ENCODE measurements at places on chromosomes 7 and 10.

- no peak for DNase-seq
Measured at GRCh38 chr10:3803927-3804741, 19.1 kb upstream of the KLF6 start.

- no peak for DNase-seq
Measured at GRCh38 chr7:26663874-26664273, 200.5 kb downstream of the SKAP2 start.

- no peak for DNase-seq
Measured at GRCh38 chr7:47952224-47952623, 4.0 kb upstream of the PKD1L1 start.

GRCh38 chr7:117010375-117011133 is 57.3 kb downstream of the ST7 start:
- no peak for DNase-seq

DNA sequence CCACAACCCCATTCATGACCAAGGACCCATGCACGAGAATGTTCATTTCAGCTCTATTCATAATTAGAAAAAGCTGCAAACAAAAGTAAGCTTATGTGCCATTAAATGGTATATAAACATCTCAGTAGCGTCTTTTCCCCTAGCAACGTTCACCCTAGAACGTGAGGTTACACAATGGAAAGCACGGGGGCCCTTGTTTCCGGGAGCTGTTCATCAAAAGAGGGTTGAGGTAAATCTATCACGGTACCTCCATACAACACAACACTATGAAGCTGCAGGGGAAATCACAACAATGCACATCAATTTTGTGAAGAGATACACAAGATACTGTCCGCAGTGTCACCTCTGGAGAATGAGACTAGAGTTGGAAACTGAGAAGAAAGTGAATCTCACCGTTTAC is 80.9 kb upstream of the DDC start:
- DNase-seq = no peak

DNA sequence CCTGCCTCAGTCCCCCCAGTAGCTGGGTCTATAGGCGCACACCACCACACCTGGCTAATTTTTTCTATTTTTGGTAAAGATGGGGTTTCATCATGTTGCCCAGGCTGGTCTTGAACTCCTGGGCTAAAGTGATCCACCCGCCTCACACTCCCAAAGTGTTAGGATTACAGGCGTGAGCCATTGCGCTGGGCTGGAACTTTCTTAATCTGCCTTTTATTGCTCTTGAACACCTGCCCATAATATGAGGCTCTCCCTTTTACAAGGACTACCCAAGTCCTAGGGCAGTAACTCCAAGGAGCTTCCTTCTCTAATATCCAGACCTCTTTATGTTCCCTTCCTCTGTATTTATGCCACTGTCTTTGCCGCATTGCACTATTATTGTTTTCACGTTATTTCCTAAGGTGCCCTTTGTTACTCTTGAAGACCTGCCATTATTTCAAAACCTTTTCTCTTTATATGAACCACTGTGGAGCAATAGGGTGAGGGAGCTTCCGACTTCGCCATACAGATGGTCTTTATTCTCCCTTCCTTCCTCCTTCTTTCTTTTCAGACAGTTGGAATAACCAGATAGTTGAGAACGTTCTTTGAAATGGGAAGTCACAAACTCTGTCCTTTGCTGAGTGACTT is 36.3 kb upstream of the TCF7L2 start:
- DNase-seq = no peak

DNA sequence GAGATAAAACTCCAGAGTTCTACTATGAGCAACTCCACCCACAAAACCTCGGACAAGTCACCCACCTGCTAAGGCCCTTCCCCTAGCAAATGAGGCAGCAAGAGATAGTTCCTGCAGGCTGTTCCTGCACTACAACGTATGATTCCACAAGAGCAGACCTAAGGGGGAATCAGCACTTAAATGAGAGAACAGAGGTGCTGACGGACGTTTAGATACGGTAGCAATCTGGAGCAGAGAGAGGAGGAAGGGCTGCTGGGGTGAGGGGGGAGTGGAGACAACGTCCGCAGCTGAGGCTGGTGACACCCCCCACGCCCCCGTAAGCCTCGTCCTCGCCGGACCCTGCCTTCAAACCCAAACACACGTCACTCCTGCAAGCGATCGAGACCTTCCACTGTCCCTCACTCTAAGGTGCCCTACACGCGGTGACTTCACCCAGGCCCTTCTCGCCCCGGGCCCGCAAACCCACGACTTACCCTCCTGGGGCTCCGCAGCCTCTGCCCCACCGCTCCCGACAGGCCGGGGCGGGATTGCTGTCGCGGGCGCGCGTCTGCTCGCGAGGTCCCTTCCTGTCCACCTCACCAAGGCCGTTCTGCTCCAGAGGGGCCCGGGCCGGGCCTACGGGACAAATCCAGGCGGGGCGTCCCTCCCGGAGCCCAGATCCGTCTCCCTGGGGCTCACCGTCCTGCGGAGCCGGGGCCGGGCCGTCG is 635 bp downstream of the ZNF12 start:
- no peak for DNase-seq

DNA sequence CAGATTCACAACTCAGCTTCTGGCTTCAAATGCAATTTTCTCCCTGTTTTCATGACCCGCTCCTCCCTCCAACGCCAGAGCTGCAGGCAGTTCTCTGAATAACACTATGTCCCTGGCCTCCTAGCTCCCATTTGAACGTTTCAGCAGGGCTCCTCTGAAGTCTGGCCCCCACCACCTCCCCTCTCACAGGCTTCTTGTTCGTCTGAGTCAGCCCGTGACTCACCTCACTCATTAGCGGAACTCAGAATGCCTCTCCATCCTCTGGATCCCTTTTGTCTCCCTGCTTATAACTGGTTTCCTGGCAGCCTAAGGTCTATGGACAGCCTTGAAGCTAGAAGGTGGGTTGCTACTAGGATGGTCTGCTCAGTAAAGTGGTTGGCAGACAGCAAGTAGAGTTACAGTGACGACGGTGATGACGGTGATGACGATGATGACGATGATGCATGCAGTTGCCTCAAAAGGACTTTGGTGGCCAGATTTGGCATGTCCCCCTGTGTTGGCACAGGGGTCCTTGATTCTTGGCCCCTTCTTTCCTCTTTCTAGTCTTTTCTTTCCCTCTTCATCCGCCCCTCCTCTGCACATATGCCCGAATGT is 83.3 kb upstream of the MKLN1 start:
- DNase-seq = no peak

GRCh38 chr10:17835688-17836087 is 26.5 kb downstream of the MRC1 start:
- DNase-seq = no peak

DNA sequence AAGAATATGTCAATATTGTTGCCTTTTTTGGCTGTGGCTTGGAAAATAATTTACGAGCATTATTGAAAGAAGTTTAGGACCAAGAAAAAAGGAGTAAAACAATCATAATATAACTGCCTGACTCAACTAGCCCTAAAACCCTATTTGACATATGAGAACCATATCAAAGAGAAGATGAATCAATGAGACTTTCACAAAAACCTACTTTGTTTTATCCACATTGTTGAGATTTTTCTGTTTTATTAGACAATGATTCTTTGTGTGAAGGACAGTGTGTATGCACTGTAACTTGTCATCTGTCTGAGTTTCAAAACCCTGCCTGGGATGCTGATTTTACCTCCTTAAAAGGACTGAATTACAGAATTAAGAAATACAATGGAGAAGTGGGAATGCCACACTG is 19.0 kb downstream of the SOSTDC1 start:
- DNase-seq = no peak

DNA sequence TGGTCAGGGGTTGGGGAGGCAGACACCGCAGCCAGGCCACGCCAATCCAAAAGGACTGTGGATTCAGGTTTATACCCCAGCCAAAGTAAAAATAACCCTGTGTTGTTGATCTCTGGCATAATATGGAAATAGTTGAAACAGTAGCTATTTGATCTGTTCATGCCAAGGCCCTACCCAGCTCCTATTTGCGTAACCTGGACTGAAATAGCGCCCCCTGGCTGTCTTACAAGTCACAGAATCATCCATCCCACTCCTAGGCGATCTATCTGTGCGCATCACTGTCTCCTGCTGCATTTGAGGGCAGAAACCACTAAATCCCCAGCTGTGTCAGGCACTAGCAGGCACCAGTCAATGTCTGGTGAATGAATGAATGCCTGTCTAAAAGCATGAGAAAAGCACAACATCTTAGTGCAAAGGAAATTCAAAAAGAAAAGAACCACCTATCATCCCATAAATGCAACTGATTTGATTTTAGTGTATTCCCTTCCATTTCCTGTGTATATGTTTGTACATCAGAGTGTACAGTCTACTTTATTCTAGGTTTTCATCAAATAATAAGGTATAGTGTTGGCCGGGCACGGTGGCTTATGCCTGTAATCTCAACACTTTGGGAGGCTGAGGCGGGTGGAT is 160.0 kb downstream of the SLIT1 start:
- DNase-seq = no peak

DNA sequence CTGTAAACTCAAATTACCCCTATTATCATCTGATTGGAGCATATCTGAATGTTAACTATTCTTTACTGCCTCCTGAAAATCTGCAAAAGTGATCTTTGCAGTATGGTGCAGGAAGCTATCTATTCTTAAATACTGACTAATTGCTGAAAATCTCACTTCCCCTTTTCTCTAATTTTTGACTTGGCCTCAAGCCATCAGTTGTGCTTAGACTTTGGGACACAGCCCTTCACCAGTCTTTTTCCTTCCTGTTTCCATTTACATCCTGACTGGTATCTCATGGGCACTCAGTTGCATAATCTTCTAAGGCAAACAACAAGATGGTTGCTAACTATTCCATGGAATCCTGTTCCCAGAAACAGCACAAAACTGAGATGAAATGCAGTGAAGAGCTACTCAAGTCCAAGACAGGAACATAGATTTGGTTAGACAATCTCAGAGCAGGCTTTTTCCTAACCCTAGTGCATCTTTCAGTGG is 228.5 kb downstream of the SORCS1 start:
- no peak for DNase-seq

DNA sequence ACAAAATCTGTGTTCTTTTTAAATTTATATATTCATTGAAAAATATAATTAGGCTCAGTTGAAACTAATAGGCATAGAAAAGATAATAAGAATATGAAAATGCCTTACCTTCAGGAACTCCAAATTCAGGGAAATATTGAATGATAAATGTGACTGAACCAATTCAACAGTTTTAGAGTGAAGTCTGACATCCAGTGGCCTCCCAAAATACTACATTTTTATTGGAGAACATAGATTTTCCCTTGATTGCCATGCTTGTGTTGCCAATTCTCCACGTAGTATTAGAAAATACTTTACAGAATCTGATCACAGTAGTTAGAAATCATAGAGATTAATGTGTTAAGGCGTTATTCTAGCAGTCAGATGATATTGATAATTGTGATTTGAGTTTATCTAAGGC is 1246.7 kb downstream of the GATA3 start:
- no peak for DNase-seq

- no peak for DNase-seq
Measured at GRCh38 chr7:155090684-155091083, 20.6 kb downstream of the HTR5A start.

DNA sequence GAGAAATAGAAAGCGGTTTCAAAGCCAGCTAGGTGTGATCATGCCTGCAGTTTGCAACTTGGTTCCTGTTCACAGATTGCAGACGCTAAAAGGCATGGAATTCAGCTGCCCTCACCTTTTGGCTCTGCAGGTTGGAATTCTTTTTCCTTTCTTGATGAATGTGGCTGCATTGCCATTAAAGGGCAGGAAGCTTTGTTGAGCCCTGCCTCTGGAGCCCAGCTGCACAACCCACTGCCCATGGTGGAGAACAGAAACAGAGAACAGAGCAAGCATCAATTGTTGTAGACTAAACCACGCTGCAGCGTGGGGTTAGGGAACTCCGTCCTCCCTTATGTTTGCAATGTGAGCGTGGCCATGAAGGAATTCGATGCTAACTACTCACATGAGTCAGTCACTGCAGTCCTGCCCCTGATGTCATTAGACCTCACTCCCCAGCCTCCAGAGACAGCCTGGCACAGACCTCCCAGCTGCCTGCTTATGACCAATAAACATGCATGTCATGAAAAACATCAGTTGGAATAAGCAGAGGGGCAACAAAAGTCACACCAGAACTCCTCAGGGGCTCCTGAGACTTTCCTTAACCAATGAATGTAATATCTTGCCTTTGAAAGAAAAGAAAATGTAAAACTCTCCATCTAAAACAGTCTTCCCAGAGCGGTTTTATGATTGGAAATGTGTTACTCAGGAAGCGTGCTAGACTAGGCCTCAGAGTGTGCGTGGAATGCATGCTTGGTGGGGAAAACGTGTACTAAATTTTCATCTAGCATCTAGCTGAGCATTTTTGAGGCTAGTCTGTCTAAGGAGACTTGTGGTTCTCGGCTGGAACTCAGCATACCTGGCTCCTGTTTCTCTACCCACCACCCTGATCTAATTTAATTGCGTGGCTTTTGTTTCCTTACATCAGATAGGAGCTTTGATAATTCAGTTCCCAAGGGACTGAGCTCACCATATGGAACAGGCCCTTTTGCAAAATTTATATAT is 232.2 kb downstream of the KIAA1217 start:
- no peak for DNase-seq

DNA sequence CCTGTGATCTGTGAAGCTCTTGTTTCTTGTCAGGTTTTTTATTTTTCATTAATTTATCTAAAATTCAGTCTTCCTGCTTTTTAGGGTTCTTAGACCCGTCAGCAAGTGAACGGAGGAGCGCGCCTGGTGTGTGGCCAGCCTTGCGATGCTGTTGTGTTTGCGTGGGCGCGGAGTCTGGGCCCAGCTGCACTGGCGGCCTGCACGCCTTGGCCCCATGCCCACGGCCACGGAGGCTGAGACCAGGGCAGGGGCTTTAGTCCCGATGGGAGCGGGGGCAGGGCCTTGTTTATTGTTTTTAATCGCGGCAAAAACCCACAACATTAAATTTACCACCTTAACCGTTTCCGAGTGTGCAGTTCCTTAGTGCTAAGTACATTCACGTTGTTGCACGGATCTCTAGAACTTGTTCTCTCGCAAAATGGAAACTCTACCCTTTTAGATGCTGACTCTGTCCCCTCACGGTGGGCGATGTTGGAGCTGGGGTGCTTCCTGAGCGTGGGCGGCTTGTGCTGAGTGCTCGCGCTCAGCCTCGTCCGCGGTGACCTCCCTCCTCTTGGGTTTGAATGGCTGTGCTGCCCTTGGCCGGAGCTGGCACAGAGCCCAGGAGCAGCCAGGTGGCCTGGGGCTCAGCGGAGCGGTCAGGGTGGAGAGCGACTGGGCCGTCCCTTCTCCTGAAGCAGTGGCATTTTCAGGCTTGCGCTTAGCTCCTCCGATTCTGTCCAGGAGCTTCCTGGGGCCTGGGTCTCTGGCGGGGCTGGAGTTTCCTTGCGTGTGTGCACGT is 69.1 kb downstream of the INPP5A start:
- DNase-seq = no peak

DNA sequence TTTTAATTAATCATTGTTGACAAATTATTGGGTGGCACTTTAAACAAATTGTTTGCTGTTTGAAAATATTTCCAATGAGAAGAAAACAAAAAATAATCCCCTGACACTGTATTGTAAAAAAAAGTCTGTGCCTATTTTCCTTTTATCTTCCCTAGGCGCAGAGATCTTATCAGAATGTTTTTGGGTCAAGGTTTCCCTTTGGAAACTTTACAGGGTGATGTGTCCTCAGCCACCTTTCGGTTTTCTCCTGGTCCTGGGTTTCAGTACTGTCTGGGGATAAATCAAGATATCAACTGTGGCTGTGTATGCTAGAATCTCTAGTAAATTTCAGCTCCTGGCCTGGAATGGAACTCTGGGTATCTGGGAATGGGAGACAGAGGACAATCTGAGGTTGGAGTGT is 1.4 kb downstream of the ZNF107 start:
- no peak for DNase-seq
